ENCODE measurements at places on chromosomes 16 and 17.

DNA sequence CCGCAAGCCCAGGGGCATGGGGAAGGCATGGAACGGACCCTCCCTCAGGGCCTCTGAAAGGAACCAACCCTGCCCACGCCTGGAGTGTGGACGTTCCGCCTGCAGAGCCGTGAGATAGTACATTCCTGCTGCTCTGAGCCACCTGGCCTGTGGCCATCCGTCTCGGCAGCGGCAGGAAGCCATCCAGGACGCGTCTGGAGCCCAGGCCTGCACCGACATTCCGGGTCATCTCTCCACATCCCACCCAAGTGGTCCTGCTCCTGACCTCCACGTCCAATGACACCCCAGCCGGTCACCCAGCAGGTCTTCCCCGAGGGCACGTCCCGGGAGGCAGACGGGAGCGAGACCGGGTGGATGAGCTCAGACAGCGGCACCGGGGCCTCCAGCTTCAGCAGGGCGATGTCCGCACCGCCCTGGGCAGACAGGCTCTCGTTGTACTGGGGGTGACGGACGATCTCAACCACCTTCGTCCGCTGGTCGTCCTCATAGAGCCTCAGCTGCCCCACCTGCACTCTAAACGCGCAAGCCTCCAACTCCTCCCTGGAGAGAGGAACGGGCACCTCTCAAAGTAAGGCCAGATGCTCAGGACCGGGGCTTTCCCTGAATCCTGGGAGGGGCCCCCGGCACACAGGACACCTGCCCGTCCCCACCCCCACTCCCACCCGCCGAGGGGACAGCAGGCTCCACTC lies 21.3 kb upstream of the UBE2I start:
- DNase-seq, result no peak

- no peak for DNase-seq
These were observed 25.3 kb downstream of the BFAR start for GRCh38 chr16:14658063-14658462.

DNA sequence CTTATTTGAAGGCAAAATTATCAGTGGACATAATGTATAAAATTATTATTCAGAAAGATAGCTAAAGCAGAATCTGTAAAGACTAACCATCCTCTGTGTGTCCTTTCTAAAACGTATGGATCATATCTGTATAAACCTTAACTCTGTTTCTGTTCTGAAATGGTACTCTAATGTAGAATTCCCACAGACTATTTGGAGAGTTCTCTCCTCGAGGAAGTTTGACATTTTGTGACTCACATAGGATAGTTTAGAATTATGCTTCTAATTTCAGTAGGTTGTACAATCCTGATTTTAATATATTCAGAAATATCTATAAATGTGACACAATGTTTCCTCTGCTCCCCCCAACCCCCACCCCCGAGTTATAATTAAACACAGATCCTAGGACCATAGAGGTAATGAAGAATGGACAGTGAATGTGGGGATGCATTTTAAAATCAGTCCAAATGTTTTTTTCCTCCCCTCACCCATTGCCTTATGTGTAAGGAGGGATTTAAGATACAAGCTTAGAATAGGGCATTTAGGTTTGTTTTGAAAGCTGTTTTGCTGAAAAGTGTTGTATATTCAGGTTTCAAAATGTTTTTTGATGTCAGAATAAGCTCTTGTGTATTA lies 66.8 kb downstream of the BCAS3 start:
- DNase-seq, result no peak

- DNase-seq, result no peak
These were observed 117.7 kb downstream of the USP22 start for GRCh38 chr17:20925091-20925490.

DNA sequence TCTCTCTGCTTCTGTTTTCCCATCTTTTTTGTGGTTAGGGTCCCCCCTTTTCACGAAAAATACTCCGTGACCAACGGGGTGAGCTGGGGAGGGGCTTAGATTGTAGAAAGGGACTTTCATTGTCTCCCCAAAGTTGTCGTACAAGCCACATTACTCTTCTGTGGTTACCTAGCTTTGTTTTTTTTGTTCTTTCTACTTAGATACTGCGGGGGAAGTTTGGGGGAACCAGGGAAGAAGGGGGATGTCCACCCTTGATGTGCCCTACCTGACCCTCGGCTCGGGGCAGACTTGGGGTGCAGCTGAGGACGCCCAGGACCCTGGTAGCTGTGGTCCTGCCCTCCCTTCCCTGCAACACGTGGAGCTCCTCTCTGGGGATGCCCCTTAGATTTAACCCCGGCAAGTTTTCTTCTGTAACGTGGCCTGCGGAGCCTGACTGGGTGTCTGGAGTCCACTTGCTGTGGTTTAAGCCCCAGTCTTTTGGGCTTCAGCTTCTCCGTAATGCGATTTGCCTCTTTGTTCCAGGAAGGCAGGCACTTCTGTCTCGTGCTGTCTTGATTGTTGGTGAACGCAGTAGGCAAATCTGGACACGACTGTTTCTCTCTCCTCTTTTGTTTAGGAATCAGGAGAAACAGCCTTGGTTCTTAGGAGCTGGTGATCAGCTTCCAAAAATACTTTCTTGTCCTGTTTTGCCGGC lies 892 bp downstream of the ABCC1 start:
- peak; percentile 25 for DNase-seq
